Ovary (tissue), 10 donors: ENCODE measurements at places on chromosomes 2 and 18. TPM values are rescaled to one million over a fixed set of nuclear protein-coding genes. Genes with fewer than 3 reads are reported as not detected.
A peak's percentile ranks its signal among the peaks of the same experiment; 100 is the strongest.

The OSBPL6 gene
- 5.2 TPM for total RNA-seq

DNA sequence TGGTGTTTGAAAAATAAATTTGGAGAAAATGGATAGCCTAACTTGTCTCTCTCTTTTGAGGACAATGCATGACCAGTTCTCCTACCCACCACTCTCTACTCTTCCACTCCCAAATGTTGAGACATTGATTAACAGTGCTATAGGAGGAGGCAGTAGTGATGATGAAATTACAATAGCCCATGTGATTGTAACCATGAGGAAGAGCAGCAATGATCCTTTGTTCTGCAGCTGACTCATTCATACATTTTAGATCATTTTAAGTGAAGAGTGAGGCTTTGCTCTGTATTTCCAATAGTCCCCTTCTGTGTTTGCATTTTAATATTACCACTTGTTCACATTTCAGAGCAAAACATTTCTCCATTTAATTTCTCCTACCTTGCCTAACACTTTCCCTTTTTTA, 592.3 kb downstream of the THSD7B start:
- DNase-seq: no peak

GRCh38 chr18:25175558-25176517, 176.1 kb downstream of the ZNF521 start:
- no peak for DNase-seq

GRCh38 chr2:216971593-216971992, 111.7 kb upstream of the TNP1 start:
- no peak for DNase-seq

The CD28 gene
- total RNA-seq: 1.2 TPM

The GAREM1 gene
- total RNA-seq: 4.9 TPM

The MYOM1 gene
- 0.83 TPM for total RNA-seq

The STAMBP gene
- 33.4 TPM for total RNA-seq

GRCh38 chr2:146661473-146662096, 1183.2 kb upstream of the ACVR2A start:
- DNase-seq: no peak

DNA sequence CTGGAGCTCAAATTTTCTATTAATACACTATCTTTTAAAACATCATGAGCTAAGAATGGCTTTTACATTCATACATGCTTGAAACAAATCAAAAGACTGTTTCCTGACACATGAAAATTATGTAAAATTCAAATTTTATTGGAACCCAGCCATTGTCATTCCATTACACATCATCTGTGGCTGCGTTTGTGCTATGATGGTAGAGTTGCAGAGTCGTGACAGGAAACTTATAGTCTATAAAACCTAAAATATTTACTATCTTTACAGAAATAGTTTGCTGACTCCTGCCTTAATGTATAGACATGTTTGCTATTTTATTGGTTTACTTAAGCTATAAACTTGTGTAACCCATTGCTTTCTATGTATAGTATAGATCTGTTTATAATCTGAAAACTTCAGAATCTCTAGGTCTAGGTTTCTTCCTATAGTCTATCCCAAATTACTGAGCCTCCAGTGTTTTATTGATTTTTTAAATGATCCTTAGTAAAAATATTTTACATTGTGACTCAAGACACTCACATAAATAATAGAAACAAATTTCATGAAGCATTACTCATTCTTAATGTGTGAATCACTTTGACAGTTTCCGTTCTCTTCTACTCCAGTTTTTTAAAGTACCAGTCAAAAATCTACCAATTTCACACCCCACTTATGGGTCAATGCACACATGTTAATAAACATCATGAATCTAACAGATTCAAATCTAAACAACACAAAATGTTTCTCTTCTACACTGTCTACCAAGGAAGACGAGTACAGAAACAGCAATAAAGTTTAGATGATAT, 26.4 kb upstream of the MRPL19 start:
- no peak for DNase-seq

GRCh38 chr2:12170121-12170520, 423.7 kb downstream of the LPIN1 start:
- no peak for DNase-seq

DNA sequence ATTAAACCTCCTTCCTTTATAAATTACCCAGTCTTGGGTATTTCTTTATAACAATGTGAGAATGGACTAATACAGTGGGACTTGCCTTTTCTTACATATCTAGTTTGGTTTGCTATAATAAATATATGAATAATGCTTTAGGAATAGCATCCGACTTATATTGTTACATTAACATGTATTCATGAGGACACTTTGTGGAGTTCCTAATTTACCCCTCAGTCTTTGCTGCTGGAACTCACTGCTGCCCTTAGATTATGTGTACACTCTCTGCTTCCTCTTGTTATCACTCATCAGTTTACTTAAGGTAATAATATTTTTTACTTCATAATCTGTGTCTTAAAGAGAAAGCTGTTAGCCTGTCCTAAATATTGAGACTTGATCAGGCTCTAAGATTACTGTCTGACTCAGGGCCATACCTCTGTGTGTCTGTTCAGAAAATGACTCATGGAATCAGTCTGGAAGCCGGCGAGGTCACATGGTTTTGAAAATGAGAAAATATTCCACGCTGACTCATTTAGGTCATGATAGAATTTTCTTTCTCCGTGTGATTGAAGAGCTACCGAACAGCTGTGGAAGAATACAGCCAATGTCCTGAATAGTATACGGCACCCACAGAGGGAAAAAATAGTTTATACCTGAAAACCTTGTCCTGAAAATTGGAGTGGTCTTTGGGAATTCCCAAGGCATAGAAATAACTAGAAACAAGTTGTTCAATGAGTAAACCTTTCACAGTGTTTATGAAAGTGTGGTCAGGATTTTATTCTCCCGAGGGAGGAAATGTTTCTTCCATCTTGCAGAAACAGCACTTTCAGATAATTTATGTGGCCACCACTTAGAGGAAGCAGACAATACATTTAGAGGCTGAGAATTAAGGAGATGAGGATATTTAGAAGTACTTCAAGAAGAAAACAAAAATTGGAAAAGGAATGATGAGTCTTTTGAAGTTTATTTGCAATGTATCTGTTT, 156.4 kb downstream of the DSEL start:
- peak; percentile 37 for DNase-seq

DNA sequence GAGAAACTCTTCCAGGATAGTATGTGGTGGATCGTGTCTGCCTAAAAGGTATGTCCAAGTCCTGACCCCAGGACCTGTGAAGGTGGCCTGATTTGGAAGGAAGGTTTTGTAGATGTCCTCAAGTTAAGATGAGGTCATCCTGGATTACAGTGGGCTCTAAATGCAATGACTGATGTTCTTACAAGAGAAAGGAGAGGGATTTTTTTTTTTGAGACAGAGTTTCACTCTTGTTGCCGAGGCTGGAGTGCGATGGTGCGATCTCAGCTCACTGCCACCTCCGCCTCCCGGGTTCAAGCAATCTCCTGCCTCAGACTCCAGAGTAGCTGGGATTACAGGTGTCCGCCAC, 19.9 kb downstream of the MBP start:
- DNase-seq: no peak

- peak; percentile 36 for DNase-seq
These were observed 67.4 kb downstream of the HS1BP3 start for GRCh38 chr2:20583425-20583881.

DNA sequence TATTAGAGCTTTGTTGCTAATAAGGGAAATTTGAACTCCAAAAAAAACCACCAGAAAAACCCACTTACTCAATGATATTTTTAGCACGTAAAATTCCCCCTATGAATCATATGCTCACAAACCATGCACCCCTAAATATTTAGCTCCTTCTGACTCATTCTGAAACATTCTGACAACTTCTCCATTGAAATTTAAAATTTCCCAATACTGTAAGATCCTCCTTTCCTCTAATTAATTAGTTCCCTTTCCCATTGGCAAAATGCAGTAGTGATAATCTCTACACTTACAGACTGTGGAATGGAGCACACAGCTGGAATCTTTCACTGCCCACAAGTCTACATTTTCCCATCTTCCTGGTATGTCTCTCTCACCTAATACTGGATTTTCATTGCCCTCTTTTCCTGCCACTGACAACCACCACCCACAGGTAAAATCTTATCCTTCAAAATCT, 215.8 kb upstream of the ACVR2A start:
- no peak for DNase-seq

The UGT1A5 gene
- total RNA-seq: not detected

The CHRNG gene
- total RNA-seq: not detected

- DNase-seq: no peak
These were observed 63.1 kb downstream of the NAPG start for GRCh38 chr18:10588975-10589374.

DNA sequence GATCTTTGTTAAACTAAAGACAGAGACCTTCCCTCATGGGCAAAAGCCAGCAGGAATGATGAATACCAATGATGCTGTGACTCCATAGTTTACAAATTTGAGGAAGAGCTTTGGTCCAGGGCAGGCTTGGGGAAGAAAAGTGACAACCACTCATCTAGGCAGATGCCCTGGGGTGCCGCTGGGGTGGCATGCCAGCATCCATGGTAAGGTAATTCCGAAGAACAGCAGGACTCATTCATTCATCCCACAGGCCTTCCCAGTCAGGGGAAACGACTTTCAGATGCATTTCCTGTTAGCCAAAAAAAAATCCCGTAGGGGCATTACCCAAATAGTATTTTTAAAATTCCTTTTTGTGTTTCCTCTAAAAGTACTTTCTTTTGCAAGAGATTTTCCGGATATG, 180.7 kb upstream of the SERPINE2 start:
- no peak for DNase-seq

- no peak for DNase-seq
These were observed 316.1 kb upstream of the RAB12 start for GRCh38 chr18:8293184-8293583.

The PROM2 gene
- total RNA-seq: 3.4 TPM

The CTNNA2 gene
- total RNA-seq: 0.32 TPM

GRCh38 chr18:35861367-35862118, 110.9 kb upstream of the RMP24 start:
- no peak for DNase-seq

The ZNF892 gene
- 4.5 TPM for total RNA-seq

GRCh38 chr2:240820607-240821428, 799 bp upstream of the KIF1A start:
- DNase-seq: no peak

GRCh38 chr2:63767307-63767706, 74.4 kb upstream of the UGP2 start:
- no peak for DNase-seq

- no peak for DNase-seq
These were observed 723.2 kb downstream of the DPP10 start for GRCh38 chr2:115165529-115166109.

- DNase-seq: no peak
These were observed 39.6 kb upstream of the BOD1L2 start for GRCh38 chr18:57107140-57107832.

GRCh38 chr18:45015788-45016128, 335.1 kb downstream of the SETBP1 start:
- no peak for DNase-seq

DNA sequence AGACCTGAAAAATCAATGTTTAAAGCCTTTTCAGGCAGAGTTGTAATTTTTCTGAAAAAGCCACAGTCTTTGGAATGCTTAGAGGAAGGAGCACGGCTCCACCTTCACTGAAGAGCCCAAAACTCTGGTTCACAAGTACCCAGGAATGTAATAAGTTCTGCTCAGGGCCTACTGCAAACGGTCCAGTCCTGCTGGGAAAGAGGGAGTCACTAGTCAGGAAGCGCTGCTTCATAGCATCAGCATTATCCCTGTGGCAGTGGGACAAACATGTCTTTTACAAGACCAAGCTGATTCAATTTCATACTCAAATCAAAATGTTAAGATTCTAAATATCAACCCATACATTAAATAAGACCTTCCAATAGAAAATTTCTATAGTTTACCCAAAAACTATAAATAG, 152.9 kb upstream of the PGAP1 start:
- no peak for DNase-seq

DNA sequence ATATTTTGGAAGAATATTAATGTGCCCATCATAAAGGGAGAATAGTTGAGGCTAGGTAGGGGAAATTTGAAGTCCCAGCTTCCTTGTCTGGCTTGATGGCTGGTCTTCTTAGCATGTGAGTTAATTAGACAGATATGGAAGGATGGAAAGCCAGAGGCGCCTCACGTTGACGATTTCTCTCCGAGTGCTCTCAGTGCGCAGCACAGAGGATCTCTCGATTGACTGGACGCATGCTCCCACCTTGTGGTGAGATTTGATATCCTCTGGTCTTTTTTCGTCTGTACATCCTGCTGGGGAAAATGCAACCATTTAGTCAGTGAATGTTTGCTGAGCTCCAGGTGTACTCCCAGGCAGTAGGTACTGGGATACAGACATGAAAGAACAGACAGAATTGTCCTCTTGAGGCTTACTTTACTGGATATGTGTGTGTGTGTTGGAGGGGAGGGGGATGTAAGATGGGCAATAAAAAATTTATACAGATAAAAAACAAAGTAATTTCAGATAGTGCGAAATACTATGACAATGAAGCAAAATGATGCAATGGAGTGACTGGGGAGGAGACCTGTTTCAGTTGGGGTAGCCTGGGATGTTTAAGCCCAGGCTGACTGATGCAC, 66.9 kb upstream of the ZNG1B start:
- DNase-seq: peak; percentile 22

- no peak for DNase-seq
These were observed 13.9 kb downstream of the ADAM23 start for GRCh38 chr2:206457188-206457634.

DNA sequence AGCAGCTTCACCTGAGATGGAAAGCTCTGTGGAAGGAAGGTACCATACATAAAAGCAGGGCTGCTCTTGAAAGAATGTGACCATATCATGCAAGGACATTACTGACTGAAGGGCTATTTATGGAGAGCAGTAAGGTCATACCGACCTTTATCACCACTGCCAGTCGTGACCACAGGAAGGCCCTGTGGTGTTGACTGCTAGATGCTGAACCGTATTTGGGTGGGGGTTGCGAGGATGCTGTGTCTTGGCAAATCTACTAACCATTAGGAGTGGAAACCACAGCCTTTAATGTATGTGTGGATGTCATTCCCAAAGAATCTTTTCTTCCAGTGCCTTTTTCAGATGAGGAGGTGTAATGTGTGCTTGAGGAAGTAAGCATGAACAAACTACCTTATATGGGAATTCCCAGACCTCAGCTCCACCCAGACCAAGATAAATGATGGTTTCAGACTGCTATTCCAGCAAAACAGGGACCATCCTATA, 60.8 kb downstream of the LIMS1 start:
- no peak for DNase-seq

The FKBP1B gene
- 3.9 TPM for total RNA-seq

The PREPL gene
- total RNA-seq: 55.9 TPM

- no peak for DNase-seq
These were observed 34.0 kb upstream of the KLF11 start for GRCh38 chr2:10009271-10009810.

DNA sequence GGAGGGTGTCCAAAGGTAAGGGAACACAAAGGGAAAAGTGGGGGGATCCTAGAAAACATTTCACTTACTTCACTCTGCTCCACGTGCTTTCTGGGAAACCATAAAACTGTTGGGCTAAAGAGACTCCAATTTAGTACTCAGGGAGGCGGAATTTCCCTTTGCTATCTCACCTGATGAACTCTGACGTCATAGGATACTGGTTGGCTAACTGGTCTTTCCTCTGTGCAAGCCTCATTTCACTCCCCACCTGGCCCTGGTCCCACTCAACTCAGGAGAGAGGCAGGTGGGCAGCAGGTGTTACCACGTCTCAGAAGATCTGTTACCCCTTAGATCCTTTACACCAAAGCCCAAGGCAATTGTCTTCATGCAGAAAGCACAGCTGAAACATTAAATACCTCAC, 51.8 kb upstream of the PMAIP1 start:
- DNase-seq: no peak

The RND3 gene
- total RNA-seq: 23.0 TPM

- no peak for DNase-seq
These were observed 7.6 kb upstream of the GAREM1 start for GRCh38 chr18:32478317-32478716.
